ENCODE measurements at places on chromosomes 2 and 18.

DNA sequence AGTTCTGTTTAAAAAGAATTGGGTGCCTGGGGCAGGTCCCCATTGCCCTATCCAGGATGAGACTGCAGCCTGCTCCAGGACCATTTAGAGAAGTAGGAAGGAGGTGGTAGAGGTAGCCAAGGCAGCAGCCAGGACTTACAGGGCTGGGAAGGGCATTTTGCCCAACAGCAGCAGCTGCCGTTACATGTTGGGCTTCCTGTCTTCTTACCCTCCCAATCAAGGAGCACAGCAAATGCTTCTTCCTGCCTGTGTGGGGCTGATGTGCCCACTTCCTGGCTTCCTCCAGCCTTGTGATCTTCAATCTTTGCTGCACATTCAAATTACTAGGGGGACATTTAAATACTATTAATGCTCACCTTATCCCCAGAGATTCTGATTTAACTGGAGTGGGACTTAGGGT, 112.0 kb downstream of the QPCT start:
- DNase-seq: no peak

- DNase-seq: no peak
Measured at GRCh38 chr2:189327879-189328847, 113.1 kb upstream of the WDR75 start.

DNA sequence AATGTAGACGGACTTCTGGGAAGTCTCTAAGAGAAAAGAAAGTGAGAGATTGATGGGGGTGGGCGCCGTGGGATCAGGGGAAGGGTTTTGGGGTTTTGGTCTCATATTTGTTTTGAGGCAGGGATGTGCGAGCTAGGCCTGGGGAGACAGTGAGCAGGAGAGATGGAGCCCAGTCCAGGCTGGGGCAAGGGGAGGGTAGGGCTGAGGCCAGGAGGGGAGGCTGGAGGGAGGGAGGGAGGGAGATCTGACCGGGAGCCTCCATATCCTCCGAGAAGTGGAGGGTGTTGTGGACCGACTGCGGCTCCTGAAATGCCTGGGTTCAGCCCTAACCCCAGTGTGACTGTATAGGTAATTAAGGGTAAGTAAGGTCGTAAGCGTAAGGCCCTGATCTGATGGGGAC, 72.8 kb upstream of the ODC1 start:
- DNase-seq: no peak

DNA sequence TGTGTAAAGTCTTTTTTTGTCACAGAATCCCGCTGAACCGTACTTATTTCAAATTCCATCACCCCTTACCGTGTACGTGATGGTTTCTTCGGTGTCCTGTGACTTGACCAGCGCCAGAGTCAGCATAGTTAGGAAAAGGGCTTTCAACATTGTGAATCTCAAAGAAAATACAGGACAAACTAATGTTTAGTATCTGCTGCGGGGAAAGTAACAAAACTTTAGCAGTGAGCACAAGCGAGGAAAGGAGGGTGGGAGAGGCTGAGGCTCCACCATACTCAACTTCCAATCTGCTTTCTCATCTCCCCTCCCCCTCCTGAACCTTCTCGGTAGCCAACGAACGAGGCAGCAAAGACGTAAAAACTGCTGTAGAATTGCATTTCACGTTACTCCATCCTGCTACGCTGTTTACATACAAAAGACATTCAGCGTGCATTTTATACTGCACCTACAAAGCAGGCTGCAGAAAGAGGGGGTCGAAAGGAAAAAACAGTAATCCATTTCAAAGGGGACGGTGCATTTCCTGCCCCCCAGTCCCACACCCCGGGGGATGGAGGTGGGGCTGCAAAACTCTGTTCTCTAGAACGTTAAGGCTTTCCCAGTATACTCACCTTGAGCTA, 1.2 kb downstream of the EFEMP1 start:
- no peak for DNase-seq

DNA sequence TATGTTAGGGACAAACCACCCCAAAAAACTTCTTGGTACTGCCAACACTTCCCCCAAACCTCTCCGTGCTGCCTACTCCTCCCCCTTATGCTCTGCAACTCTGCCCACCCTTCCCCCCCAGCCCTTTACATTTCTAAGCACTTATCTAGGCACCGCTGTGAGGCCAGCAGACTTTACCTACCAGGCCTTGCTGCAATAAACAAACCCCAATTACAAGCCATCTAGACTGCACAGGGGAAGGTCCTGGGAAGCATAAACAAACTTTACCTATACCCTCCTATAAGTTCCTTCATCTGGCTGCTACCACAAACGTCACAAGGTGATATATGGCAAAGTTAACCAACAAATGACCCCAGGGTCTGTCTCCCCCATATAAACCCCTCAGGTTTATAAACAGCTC, 259.4 kb upstream of the GULP1 start:
- no peak for DNase-seq

GRCh38 chr2:174786066-174786725, 21.9 kb upstream of the CHRNA1 start:
- DNase-seq: peak; percentile 69

DNA sequence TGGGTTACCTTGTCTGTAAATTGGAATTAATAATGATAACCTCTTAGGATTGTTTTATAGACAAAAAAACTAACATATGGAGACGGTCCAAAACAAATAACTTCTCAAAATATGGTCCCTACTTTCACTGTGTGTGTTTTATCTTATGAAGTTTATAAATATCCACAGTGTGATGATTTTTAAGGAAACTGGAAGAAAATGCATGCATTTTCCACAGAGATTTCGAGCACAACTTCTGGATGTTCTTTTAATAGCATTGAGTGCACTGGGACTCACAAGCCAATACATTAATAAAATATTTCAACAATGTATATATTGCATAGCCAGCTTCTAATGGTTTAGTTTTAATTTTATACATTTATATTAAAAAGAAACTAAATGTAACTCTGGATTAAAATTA, 87.9 kb upstream of the SPHKAP start:
- DNase-seq: no peak

- DNase-seq: peak; percentile 72
Measured at GRCh38 chr18:63339920-63340484, 20.4 kb upstream of the BCL2 start.
